ENCODE measurements at places on chromosomes 4 and X.
A peak's percentile ranks its signal among the peaks of the same experiment; 100 is the strongest.

DNA sequence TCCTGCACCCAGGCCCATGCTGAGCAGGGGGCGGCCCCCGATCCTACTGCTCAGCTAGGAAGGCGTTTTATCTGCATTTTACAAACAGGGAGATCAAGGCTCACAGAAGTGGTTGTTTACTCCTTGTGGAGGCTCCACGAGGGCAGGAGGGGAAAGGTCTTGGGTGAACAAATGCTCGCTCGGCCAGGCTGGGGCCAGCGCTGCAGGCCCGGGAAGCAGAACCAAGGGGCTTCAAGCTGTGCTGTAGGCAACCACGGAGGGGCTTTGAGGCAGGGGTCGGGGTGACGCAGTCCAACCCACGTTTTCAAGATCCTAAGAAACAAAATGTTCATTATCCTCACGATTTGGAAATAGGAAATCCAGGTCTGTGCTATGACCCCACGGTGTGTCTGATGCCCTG is 125.8 kb downstream of the HMX1 start:
- no peak for DNase-seq

DNA sequence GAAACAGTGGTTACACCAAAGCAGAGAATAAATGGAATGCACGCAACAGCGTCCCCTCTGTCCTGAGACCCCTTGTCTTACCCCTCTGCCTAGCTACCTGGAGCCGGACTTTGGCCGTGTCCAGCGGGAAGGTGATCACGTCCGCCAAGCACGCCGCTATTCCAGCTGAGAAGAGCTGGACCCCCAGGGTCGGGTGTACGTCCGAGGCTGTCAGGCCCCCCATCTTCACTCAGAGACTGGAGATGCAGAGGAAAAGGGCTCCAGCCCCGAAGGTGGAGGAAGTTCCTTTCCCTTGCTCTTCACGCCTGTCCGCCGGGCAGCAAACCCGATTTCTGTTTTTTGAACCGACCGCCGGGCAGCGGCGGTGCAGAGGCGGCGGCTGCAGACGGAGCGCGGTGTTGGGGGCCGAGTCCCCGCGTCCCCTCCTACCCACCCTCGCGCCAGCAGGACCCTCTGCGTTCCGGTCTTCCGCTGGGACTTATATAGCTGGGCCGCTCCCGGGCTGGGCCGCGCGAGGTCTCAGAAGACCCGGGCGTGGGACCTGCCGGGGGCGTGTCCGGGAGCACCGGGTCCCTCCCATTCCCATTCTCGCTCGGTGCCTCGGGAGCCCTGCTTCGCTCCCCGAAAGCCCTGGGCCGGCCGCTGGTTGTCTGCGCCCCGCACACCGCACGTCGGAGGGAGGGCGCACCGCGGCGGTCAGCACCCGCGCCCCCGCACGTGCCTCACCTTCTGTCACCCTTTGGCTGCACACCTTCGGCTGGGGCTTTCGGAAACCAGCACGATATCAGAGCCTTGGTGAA is at the start of gene UCP1:
Gene UCP1, minus strand, starts transcription at position 455 of the 800 bp plus-strand sequence. Its CDS starts 232 bp downstream, at position 223.
- DNase-seq = peak; percentile 4

- DNase-seq = no peak
These were observed 20.2 kb downstream of the SYAP1 start for GRCh38 chrX:16739574-16739973.

- no peak for DNase-seq
These were observed 167.2 kb downstream of the WDFY3 start for GRCh38 chr4:84799318-84799717.

DNA sequence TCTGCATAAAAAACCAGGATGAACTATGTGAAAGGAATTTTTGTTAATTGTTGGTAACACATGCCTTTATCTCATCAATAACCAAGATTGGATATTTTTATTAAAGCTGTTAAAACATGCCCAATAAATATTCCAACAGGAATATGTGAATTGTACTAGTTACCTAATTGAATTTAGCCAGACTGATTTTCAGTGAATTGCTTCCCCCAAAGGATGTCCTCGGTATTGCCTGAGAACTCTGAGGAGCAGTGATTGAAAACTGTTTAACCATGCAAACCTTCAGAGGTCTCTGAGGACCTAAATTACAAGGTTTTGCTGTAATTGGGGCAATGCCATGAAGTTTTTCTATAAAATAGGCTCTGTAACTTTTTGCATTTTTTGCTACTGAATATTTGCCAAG is 66.6 kb downstream of the BLTP1 start:
- DNase-seq = peak; percentile 35
